ENCODE measurements at places on chromosomes 7 and 10. TPM values are rescaled to one million over a fixed set of nuclear protein-coding genes. Genes with fewer than 3 reads are reported as not detected.

Gene PPP1R3C
- 0.07 TPM for total RNA-seq

Gene COL13A1
- not detected for total RNA-seq

Gene NPC1L1
- 0.07 TPM for total RNA-seq

Gene HKDC1
- total RNA-seq, result 0.67 TPM

Gene SPDYE2B
- total RNA-seq, result not detected

Gene MCM10
- total RNA-seq, result 70.6 TPM

Gene REPIN1
- 56.9 TPM for total RNA-seq

Gene ANKRD1
- not detected for total RNA-seq

Gene PDE1C
- total RNA-seq, result not detected

Gene MRLN
- not detected for total RNA-seq

Gene GDF2
- not detected for total RNA-seq

Gene DRGX
- not detected for total RNA-seq

Gene VAX1
- not detected for total RNA-seq

Gene GALNT11
- total RNA-seq, result 19.7 TPM

Gene POLR3A
- total RNA-seq, result 17.0 TPM

Gene CTNNA3
- not detected for total RNA-seq

Gene LMTK2
- total RNA-seq, result 10.6 TPM

Gene CYP17A1
- total RNA-seq, result not detected

Gene CYP2E1
- 0.86 TPM for total RNA-seq

Gene CLDN12
- 6.9 TPM for total RNA-seq

Gene FAM221A
- total RNA-seq, result 9.0 TPM

Gene ERVW-1
- not detected for total RNA-seq

Gene COL1A2
- total RNA-seq, result not detected

Gene KIAA1217
- total RNA-seq, result 0.31 TPM

Gene CC2D2B
- total RNA-seq, result 0.15 TPM

All from activated CD4-positive, alpha-beta memory T cell treated with anti-CD3 and anti-CD28 coated beads for 36 hours (primary cell).